ENCODE measurements at places on chromosomes 5 and 9. TPM values are rescaled to one million over a fixed set of nuclear protein-coding genes. Genes with fewer than 3 reads are reported as not detected.

PHF24 gene
- total RNA-seq, result 0.11 TPM

PLEKHG4B gene
- total RNA-seq, result under 0.01 TPM

SIT1 gene
- total RNA-seq, result not detected

DND1 gene
- 0.33 TPM for total RNA-seq

GLE1 gene
- 42.6 TPM for total RNA-seq

CCL27 gene
- total RNA-seq, result not detected

PCDHGA7 gene
- total RNA-seq, result 4.0 TPM

CTSL gene
- 687 TPM for total RNA-seq

CTNND2 gene
- total RNA-seq, result not detected

WDR31 gene
- total RNA-seq, result 1.3 TPM

FOXD4L3 gene
- not detected for total RNA-seq

PCDHGA1 gene
- total RNA-seq, result 0.62 TPM

S1PR3 gene
- 14.5 TPM for total RNA-seq

MEGF9 gene
- 5.1 TPM for total RNA-seq

TLR4 gene
- total RNA-seq, result 2.5 TPM

FAM221B gene
- total RNA-seq, result not detected

LHX6 gene
- under 0.01 TPM for total RNA-seq

SARDH gene
- total RNA-seq, result 13.7 TPM

RORB gene
- total RNA-seq, result 6.0 TPM
